ENCODE measurements at places on chromosomes 2 and 18. TPM values are rescaled to one million over a fixed set of nuclear protein-coding genes. Genes with fewer than 3 reads are reported as not detected.

DNA sequence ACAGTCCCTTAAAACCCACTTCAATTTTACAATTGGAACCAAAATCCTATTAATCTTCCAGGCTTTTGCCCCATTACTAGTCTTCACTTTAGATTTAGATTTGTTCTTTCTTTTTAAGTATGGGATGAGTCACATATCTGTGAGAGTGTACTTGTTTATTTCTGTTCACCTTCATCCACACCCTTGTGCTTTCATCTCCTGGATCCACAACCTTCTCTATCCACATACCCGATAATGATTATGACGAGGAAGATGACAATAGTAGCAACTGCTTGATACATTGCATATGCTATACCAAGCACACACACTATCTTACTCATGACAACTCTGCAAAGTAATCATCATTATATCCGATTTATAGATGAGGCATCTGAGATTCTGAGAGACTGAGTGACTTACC lies 297.3 kb downstream of the PLCL1 start:
- no peak for DNase-seq

GRCh38 chr2:29233428-29233827 lies 118.2 kb downstream of the CLIP4 start:
- no peak for DNase-seq

GRCh38 chr2:96329456-96329855 lies 4.3 kb downstream of the ITPRIPL1 start:
- no peak for DNase-seq

- no peak for DNase-seq
Measured at GRCh38 chr2:8544786-8545694, 136.8 kb upstream of the ID2 start.

GRCh38 chr2:178229927-178230326 lies 35.6 kb downstream of the OSBPL6 start:
- DNase-seq = no peak

GRCh38 chr18:49082714-49083688 lies 132.2 kb upstream of the SMAD7 start:
- DNase-seq = no peak

GRCh38 chr2:47089083-47089464 lies 66.0 kb downstream of the STPG4 start:
- no peak for DNase-seq

GRCh38 chr18:55775972-55776371 lies 188.0 kb upstream of the TCF4 start:
- DNase-seq = no peak

DNA sequence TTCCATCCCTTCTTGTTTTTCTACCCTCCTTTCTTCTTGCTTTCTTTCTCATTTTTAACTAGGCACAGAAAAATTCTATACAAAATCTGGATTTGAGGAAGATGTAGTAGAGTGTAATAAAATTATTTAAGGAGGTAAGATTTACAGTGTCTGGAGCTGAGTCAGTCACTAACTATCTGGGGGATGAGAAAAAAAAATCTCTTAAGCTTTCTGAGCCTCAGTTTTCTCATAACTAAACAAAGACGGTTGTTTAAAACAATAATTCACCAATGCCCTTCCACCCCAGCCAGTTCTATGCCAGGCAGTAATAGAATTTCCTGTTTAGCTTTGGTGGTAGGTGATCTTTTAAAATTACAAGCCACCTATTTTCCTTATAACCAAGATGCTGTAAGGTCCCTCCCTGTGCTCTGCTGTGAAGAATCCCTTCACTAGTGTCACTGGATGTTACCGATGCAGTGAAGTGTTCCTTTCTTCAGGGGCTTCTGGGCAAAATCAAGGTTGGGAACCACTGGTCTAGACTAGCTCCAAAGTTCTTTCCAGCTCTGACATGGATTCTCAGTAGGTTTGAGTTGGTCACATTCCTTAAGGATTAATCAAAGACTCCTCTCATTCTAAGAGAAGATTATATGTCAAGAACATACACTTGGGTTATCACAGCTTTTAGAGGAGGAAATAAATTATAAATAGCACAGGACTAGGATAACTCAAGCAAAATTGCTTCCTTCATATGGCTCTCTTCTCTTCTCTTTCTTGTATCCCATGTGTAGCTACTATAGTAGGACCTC lies 289.0 kb downstream of the CDH2 start:
- no peak for DNase-seq

DNA sequence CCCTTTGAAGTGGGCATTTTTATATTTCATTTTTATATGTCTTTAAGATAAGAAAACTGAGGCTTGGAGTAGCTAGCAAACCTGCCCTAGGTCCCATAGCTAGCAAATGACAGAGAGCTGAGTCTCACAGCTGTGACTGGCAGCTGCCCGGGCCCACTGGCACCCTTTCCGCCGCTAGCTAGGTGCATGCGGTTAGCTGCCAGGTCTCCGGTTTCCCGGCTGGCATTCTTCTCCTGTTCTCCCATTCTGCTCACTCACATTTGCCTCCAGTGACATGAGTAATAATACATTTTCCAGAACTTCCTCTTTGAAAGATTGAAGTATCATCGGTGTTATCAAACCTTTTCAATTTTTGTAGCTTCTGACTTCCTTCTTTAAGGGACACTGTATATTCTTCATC lies 38.7 kb downstream of the MTCL1 start:
- no peak for DNase-seq

- DNase-seq = no peak
Measured at GRCh38 chr2:100640431-100641124, 77.8 kb downstream of the PDCL3 start.

- no peak for DNase-seq
Measured at GRCh38 chr18:35159782-35160181, 81.1 kb upstream of the ZNF397 start.

GRCh38 chr2:29063646-29064345 lies 10.5 kb downstream of the PCARE start:
- DNase-seq = no peak

DNA sequence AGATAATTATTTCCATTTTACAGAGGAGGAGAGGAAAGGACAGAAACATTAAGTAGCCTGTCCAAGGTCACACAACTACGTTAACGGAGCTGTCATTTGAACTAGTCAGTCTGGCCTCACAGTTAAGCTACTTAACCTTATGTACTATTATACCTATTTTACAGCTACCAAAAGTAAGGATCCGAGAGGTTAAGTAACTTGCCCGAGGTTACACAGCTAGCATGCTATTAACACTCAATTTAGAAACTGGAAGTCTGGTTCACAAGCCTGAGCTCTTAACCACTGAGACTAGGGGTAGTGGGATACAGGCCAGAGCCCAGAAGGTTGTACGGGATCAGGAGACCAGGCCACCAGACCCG lies 476 bp downstream of the GLB1L start:
- DNase-seq = no peak

GRCh38 chr2:98769784-98770183 lies 38.9 kb upstream of the MGAT4A start:
- DNase-seq = no peak

GRCh38 chr2:190571686-190572085 lies 37.2 kb upstream of the NEMP2 start:
- no peak for DNase-seq

DNA sequence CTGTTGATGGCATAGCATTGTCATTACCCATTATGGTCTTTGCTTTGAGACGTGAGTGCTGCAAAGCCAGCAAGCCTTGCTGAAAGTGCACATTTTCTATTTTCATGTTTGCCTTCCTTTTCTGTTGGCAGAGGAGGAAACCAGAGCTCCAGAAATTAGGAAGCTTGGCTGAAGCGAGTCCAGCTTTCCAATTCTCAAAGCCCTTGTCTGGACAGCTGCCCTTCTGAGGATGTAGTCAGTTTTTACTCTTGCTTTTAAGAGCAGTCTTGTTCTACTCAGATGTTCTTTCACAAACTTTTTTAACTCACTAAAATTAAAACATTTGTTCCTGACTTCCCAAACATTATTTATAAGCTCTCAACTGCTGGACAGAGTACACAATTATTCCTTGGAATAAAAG lies 93.8 kb downstream of the ICOS start:
- no peak for DNase-seq

DNA sequence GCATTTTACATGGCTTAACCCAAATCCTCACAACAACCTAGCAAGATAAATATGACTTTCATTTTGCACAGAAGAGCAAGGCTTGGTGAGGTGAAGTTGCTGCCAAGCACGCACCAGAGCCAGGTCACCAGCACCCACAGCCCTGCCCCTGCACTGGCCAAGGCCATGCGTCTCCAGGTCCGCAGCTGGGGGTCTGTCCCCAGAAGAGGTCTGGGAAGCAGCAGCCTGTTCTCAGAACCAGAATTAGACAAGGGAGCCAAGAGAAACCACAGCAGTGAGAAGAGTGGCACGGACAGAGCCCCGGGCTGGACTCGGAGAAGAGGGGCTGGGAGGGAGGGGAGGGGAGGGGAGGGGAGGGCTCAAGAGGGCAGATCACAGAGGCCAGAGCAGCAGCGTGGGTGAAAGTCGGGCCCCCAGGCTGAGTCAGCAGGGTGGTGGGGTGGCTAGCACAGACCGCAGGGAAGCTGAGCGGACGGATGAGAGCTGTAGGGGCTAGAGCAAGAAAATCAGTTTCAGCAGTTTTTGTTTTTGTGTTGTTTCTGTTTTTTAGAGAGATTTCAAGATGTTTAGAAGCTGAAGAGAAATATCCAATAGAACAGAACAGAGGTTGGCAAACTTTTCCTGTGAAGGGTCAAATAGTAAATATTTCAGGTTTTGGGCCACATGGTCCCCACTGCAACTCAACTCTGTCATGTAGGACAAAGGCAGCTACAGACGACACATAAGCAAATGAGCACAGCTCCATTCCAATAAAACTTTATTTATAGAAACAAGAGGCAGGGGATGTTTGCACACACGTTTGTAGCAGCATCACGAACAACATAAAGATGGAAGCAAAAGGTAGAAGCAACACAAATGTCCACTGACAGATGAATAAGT lies 7.4 kb upstream of the MTERF4 start:
- no peak for DNase-seq

DNA sequence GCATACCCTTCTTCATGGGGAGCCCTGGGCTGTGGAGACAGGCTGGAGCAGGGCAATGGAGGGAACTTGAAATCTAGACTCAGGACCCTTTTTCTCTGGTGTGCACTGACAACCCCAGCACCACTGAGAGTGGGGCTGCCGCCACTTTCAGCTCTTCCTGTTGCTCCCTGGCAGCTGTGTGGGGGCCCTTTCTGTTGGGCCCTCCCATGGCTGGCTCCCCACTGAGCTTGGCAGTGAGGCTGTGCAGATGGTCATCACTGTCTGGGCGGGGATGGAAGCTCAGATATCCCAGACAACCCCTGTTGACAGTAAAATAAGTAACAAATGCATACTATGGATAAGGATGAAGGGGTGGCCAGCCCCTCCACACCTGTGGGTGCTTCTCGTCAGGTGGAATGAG lies 6.7 kb downstream of the MYO7B start:
- no peak for DNase-seq

GRCh38 chr2:236508466-236508865 lies 61.2 kb upstream of the ACKR3 start:
- no peak for DNase-seq

DNA sequence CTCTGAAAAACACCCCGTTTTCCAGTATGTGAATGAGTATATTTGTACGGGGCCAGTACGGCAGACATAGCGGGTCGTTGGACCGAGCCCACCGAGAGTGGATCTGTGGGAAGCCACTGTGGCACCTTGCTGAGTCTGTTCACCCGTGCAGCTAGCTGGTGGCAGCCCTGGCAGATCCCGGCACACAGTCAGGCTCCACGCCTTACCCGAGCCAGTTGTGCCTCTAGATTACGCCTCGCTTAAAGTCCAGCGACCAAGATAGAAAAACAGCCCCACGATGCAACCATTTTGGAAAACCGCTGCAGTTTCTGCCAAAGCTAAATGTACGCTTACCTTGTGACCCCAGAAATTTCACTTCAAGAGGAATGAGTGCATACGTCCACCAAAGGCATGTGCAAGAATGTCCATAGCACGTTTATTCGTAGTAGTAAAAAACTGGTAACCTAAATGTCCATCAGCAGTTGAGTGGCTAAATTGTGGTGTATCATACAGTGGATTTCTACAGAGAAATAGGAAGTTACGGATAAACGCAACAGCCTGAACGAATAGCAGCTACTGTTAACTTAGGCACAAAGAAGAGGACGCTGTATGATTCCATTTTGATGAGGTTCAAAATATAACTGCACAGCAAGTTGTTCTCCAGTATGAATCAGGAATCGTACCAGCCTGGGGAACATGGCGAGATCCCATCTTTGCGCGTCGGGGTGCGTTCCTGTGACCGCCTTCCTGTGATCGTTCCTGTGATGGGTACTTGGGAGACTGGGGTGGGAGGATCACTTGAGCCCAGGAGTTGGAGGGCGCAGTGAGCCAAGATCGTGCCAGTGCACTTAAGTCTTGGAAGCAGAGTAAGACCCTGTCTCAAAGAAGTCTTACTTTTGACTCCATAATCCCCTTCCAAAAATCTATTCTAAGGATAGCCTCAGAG lies 688 bp upstream of the WDR33 start:
- DNase-seq = no peak

DNA sequence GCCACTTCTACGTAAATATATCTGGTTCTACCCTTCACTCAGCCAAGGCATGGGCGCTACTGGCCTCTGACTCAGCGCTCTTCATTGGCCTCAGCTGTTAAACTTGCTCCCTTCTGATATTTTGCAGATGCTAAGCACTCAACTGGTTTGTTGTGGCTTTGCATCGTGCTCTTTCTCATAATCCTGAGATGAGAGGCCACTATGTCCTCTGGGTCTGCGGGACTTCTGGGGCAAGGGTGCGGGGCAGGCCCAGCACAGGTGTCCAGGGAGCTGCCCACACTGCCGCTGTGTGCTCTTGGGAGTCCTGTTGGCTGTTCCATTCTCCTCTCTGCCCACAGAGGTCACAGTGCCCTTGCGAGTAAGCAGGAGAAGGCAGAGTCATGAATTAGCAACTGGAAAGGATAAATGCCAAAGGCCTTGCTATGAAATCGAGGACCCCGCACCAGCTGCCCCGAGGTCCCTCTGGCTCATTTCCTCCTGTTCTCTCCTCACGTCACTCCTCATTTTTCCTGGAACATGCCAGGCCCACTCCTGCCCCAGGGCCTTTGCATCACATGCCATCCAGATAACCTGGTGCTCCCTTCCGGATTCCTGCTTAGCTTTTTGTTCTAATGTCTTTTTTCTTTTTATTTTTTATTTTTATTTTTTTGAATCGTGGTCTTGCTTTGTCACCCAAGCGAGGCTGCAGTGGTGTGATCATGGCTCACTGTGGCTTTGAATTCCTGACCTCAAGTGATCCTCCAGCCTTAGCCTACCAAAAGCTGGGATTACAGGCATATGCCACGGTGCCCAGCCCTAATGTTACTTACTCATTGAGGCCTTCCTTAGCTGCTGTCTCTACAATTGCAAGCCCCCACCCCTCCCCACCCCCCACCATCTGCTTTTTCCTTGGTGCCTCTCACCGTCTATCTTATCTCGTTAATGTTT lies 34.9 kb upstream of the MAT2A start:
- no peak for DNase-seq

ALLC gene
- total RNA-seq = not detected

CUL3 gene
- total RNA-seq = 52.7 TPM

NT5DC4 gene
- not detected for total RNA-seq

CNTNAP5 gene
- total RNA-seq = not detected

SLC16A14 gene
- 1.1 TPM for total RNA-seq

LAMA3 gene
- total RNA-seq = 4.9 TPM

NTSR2 gene
- total RNA-seq = not detected

PROC gene
- total RNA-seq = not detected

CD8A gene
- not detected for total RNA-seq
